ENCODE measurements at places on chromosomes 1 and 21.

- no peak for DNase-seq
Observed at GRCh38 chr1:115186711-115187265, 97.5 kb upstream of the TSPAN2 start.

DNA sequence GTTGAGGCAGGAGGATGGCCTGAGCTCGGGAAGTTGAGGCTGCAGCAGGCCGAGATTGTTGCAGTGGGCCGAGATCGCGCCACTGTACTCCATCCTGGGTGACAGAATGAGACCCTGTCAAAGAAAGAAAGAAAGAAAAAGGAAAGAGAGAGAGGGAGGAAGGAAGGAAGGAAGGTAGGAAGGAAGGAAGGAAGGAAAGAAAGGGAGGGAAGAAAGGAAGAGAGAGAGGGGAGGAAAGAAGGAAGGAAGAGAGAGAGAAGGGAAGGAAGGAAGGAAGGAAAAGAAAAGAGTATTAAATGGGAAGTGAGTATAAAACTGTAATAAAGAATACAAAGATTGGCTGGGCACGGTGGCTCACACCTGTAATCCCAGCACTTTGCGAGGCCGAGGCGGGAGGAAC, 18.4 kb upstream of the ABL2 start:
- DNase-seq = no peak

DNA sequence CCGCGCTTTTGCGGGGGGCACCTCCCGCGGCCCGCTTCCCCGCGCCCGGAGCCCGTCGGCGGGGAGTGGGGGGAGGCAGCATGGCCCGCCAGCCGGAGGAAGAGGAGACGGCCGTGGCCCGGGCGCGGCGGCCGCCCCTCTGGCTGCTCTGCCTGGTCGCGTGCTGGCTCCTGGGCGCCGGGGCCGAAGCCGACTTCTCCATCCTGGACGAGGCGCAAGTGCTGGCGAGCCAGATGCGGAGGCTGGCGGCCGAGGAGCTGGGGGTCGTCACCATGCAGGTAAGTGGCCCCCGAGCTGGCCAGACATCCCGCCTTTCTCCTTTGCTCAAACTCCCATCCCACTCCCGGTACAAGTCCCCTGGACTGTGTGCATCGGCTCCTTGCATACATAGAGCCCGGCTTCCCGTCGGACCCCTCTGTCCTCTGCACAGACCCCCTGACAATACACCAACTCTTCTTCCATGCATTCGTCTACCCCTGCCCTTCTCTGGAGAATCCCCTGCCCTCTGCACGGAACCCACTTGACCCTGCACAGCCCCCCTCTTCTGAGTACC, 812 bp downstream of the CACHD1 start:
- no peak for DNase-seq

DNA sequence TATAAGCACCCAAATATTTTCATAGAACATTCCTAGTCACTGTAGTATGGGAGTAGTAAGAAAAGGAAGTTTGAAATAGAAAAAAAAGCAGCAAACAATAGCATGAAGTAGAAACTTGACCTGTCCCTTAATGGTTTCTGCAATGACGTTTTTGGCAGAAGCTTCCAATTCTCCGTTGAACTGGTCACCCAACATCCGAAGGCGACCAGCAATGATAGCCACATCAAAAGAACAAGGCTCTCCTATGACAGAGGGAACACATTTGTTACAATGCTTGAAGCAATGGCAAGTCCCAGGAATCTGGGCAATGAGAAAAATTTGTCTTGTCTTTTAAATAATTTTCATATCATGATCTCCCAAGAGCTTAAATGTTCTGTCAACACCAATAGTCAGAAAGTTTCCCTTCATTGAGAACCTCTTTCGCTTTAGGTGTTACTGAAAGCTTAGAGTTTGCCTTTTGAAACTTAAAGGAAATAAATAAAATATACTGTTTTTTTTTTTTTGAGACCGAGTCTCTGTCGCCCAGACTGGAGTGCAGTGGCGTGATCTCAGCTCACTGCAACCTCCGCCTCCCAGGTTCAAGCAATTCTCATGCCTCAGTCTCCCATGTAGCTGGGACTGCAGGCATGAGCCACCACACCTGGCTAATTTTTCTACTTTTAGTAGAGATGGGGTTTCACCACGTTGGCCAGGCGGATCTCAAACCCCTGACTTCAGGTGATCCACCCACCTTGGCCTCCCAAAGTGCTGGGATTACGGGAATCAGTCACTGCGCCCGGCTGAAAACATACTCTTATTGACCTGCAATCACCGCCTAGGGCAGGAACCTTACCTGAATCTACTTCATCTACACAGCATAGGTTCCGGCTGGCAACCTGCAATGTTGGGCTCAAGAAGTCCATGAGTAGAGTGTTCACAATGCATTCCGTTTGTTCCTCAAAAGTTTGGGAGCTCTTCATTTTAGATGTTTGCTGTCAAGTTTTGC, 672 bp downstream of the BCL2L15 start:
- no peak for DNase-seq

GRCh38 chr1:230340526-230341161, 85.5 kb downstream of the PGBD5 start:
- peak; percentile 2 for DNase-seq

DNA sequence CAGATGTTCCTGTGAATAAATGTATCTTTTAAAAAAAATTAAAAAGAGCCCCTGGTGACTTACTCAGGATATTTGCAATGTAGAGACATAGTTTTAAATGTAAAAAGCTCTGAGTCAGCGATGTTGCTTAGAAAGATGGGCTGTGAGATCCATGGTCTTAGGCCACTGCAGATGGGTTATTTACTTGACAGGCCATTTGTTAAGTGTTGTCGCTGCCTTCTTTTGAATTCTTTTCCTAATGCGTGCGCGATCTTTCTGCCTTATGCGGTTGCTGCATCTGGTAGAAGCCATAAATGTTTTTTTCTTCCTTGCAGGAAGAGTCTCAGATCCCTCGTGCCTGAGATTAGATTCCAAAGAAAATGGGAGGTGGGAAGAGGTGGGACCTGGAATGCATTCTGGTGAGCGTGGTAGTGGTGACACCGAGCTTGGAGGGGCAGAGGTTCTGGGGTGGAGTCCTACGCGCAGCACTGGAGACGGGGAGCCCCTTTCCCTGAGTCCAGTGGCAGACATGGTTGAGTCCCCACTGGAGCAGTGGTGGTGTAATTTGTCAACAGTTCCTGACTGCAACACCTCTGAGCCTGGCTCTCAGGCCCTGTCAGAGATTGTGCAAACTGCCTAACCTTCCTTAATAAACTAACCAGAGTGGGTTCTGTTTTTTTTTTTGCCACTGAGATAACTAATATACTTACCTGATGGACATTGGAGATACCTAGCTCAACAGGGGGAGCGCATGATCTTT, 197.2 kb downstream of the HHAT start:
- DNase-seq = no peak

GRCh38 chr1:79364896-79365295, 358.4 kb upstream of the ADGRL4 start:
- DNase-seq = no peak

DNA sequence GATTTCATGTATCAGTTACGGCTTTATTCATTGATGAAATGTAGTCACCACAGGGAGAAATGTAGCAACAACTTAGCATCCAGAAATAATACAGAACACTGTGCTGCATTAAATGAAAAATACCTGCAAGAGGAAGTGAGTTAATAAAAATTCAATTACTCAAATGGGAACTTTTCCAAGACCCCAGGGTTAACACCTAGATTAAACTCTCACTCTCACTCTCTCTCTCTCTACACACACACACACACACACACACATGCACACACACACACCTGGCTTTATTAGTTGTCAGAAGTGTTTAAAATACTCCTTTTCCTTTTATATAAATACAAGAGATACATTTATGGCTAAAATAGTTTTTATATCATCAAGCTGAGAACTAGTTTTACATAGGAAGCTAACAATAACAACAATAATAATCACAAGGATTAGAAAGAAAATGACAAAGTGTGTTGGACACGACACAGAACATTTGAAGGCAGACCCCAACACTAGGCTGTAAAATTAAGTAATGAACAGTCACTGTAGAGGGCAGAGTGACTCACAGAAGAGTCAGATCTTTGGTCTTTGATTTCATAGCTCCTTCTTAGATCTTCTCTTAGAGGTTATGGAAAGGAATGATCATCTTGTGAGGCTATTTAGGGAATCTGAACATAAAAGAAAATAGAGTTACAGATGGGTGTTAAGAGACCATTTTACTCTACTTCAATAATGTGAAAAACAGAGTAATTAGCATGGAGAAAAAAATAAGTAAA, 1266.0 kb upstream of the ADGRL2 start:
- no peak for DNase-seq

GRCh38 chr1:157137408-157138219, 581 bp downstream of the ETV3 start:
- no peak for DNase-seq

GRCh38 chr1:111745675-111746613, 6.7 kb upstream of the INKA2 start:
- DNase-seq = no peak

GRCh38 chr1:110285316-110285715, 53.9 kb upstream of the RBM15 start:
- no peak for DNase-seq

DNA sequence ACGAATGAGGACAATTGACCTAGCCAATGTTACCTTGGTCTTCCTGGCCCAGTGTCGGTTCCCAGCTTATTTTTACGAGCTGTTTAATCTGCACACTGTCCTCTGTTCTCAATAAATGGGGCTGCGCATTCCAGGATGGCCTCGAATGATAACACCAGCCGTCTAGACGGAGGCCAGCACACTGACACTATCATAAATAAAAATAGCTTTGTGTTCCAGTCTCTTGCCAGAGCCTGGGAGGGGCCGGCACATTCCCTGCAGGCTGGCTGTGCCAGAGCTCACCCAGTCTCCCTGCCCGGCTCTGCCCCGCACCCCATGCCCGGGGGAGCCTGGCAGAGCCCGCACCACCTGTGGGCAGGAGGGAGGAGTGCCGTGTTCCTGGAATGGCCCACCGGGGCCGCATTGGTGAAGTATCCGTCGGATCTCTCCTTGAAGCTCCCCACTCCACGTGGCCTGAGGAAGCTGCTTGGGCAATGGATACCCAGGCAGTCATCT, 92.1 kb downstream of the SPSB1 start:
- DNase-seq = no peak

GRCh38 chr1:54604572-54605370, 18.6 kb downstream of the FAM151A start:
- DNase-seq = no peak

DNA sequence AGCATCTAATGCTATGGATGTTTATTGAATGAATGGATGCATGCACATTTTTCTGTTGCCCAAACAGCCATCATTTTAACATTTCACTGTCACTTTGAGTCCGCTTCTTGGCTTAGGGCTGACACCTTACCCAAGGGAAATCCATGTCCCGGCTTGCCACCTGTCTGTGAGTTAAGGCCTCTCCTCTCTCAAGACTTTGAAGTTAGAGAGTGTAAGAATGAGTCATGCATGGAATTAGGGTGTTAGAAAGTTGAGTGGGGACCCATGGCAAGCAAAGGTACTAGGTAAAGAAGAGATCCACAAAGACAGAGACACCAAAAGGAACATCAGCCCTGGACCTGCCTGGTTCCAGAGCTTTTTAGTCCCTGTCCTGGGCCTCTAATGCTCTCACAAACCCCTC, 35.1 kb downstream of the ATP1A1 start:
- DNase-seq = no peak

DNA sequence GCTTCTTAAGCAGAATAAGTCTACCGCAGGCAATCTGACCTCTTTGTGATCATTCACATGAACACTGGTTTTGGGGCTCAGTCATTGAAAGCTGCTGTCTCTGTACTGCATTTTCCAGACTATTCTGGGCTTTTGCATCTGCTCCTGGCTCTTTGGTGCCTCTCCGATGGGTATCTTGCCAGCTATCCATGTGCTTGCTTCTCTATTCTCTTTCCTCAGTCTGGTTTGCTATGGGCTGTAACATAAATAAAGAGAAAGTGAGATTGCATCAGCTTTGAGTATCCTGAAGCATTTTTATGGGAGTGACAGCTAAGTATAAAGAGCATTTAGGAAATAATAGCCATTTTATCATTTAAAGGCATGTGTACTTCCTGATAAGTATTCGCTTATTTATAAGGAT, 70.7 kb downstream of the C1orf21 start:
- DNase-seq = no peak

- no peak for DNase-seq
Observed at GRCh38 chr1:27994060-27994459, 34.3 kb downstream of the XKR8 start.
